Thoracic aorta (tissue), 2 donors: ENCODE measurements at places on chromosomes 5 and 9.

DNA sequence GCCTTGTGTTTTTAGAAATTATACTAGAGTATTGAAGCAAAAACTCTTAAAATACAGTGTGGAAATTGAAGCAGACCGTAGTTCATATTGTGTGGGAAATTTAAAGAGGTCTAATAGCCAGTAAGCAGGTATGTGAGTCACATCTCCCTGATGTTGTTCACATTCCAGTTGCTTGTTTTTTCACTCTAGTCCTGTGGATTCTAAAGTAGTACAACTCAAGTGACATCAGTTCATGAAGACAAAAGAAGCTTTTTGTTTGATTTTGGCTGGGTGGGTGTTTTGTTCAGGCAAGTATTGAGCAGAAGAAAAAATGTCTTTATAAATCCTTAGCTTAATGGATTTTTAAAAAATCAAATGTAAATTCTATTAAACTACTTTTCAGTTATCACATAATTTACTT lies 216.2 kb downstream of the MAN2A1 start:
- no peak for DNase-seq

DNA sequence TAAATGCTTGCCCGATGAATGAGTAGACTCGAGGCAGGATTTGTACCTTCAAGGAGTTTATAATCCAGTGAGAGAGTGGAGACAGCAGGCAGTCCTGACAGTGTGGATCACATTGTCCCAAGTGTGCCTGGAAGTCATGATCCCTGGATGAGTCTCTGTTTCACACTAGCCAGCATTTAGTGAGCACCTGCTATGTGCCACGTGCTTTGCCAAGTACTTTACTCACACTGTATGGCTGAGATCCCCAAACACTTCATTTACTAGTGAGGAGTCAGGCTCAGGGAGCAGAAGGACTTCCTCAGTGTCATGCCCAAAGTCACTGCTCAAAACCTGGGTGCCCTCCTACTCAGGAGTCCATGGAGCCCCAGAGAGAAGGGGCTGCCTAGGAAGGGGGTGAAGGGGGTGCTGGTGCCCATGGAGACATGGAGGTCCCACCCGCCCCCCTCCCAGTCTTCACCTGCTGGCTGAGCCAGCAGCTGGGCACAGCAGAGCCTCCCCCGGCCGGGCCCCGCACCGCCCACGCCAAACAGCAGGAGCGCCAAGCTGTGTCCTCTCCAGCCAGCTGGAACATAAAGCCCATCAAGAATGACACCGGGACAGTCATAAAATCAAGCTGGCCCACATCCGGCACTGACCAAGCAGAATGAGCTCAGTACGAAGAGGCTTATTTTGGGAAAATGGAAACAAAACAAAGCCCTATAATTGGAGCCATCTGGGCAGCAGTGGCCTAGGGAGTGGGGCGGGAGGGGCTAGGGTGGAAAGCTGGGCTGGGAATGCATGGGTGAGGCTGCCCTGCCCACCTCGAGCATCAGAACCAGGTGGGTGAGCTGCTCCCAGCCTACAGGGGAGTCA lies 10.6 kb downstream of the LAMC3 start:
- no peak for DNase-seq

DNA sequence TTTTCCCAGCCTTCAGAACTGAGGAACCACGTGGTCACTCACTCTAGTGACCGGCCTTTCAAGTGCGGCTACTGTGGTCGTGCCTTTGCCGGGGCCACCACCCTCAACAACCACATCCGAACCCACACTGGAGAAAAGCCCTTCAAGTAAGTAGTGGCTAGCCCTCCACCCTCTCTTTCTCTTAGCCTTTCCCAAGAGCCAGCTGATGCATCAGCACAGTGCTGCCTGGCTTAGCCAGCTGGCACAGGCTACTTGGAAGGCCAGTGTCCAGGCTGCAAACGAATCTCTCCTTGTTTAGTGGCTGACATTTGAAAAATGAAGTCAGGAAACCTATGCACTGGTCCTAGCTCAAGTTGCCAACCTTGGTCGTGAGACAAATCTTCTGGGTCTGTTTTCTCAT lies 91.1 kb downstream of the PRDM6 start:
- peak; percentile 25 for DNase-seq

DNA sequence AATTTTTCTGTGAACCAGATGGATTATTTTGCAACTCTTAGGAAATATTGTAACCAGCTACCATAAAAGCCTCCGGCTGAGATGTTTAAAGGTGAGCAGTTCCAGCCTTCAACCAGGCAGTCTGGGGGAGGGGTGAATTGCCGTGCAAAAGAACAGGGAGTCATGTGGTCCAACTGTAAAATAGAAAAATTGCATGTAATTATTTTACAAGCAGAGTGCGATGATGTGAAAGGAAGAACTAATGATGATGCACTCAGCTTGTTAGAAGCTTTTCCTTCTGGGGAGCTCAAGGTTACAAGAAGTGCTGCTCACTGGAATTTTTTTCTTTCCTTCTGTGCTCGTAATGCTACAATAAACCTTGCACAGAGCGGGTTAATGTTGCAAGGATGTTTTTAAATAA lies 188.7 kb upstream of the ITGA1 start:
- no peak for DNase-seq

GRCh38 chr5:164972973-164973372 lies 1467.6 kb downstream of the MAT2B start:
- DNase-seq, result no peak

- DNase-seq, result no peak
These were observed 475.5 kb downstream of the SPATA31A7 start for GRCh38 chr9:61665330-61665751.

DNA sequence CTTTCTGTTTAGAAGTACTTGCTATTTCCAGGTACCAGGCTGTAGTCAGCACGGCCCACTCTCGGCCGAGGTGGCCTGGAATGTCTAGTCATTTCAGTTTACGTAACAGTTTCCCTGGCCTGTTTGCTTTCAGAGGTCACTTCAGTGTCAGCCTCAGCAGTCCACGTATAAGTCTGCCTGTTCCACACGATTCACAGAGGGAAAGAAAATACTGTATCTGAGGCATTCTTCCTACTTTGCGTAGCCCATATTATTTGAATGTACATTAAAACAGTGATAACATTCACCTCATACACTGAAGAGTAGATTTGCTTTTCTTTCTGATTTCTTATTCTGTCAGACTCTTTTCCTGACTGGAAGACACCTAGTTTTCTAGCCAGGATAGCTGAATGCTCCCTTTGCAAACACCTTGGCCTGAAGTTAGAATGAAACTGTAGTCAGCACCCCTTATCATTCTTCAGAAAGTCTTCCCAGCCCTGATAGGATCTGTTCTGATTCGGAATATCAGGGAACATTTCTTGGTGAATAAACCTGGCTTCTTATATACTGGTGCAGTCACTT lies 140.9 kb downstream of the AOPEP start:
- peak; percentile 33 for DNase-seq

- DNase-seq, result no peak
These were observed 38.8 kb downstream of the BARX1 start for GRCh38 chr9:93916358-93916757.

DNA sequence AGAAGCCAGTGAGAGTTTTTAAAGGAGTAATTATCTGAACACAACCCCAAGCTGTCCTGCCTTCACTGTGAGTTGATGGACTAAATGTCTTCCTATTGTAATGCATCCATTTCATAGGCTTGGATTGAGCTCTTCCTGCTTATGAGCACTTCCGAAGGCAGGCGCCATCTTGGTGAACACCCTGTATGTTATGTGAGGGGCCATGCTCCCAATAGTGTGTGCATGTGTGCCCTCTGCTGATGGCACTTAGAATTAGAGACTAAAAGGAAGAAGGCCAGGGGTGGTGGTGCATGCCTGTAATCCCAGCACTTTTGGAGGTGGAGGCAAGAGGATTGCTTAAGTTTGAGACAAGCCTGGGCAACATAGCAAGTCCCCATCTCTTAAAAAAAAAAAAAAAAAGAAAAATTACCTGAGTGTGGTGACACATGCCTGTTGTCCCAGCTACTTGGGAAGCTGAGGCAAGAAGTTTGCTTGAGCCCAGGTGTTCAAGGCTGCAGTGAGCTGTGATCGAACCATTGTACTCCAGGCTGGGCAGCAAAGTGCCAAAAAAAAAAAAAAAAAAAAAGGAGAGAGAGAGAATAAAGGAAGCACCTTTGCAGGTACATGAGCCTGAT lies 65.0 kb downstream of the C9orf152 start:
- DNase-seq, result no peak

DNA sequence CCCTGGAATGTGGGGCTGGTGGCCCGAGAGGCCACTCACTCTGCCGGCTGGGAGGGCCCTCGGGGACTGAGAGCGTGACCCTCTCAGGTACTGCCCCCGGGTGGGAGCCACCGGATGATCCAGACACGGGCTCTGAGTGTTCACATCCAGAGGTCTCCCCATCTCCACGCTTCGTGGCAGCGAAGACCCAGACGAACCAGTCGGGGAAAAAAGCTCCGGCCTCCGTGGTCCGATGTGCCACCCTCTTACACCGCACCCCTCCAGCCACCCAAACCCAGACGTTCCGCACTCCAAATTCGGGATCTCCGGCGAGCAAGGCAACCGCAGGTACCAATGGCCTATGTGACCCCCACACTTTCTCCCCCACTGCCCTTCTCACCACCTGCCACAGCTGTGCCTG lies 49.5 kb downstream of the AMBP start:
- DNase-seq, result no peak

DNA sequence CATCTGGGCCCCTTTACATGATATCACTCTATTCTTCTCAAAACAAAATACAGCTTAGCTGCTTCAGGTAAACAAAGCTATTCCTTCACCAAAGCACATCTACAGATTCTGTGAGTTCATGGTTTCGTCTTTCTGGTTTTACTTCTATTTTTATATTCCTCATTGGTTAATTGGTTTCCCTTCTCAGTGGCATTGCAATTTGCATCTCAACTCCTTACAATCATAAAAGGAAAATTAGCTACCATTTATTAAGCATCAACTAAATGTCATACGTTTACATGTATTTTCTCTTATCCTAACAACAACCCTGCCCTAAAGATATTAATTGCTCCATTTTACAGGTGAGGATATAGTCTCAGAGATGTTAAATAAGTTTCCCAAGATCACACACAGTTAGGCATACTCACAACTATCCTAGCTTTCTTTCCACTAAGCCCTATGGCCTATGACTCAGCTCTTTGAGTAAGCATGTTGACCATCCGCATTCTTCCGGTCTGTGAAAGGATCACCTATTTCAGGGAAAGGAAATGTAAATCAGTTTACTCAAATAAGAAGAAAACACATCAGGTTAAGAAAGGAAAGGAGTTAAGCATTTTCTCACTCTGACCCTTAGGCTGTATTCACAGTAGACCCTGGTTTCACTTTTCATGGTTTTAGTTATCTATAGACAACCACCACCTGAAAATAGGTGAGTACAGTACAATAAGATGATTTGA lies 146.1 kb downstream of the CAAP1 start:
- no peak for DNase-seq

- DNase-seq, result no peak
These were observed 414.5 kb downstream of the ACTL7B start for GRCh38 chr9:108441251-108441650.

DNA sequence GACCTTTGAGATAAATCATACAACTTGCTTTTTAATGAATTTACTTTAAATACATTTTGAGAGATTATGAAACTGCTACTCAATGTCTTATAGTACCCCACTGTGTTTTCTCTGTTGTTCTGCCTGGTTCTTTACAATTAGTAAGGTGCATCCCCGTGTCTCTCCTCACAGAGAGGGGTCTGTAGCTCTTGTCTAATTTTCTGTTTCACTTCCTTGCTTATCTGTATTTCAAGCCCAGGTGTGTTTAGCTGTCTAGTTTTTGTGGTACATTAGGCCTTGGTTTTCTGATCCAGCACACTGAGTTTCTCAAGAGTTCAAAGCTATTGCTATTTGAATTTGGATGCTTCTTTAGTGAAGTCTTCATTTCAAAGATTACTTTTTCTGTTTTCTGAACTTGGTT lies 105.1 kb downstream of the MAST4 start:
- no peak for DNase-seq

- DNase-seq, result no peak
These were observed 32.1 kb upstream of the RASGRF2 start for GRCh38 chr5:80928073-80928472.

- no peak for DNase-seq
These were observed 729.8 kb downstream of the PRELID2 start for GRCh38 chr5:145105384-145105783.

DNA sequence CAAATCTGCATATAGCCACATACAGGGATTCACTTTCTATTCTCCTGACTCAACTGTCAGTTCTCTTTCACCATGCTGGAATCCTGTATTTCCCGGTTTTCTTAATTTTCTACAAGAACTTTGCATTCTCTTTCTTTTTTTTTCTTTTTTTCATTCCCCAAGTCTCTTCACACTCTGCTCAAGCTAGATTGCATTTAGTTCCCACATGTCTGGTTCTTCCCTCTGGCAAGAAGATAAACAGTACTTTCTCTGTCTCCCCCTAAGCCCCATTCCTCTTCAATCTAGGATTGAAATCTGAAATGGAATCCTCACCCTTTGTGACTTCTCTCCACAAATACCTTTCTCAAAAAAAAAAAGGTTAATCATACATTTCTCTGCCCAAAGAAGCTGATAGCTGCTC lies 64.2 kb upstream of the SLC12A2 start:
- DNase-seq, result no peak

DNA sequence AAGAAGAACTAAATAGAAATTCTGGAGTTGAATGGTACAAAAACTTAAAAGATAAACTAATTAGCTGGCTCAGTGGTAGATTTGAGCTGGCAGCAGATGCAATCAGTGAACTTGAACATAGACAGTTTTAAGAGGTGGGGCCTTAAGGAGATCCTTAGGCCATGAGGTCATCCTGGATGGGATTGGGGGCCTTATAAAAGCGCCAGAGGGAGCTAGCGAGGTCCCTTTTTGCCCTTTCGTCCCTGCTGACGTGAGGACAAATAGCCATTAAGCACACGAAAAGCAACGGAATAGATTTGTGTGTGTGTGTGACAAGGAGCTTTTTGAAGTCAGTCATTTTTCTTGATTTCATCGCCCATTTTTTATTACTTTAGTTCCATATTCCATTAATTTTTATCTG lies 83.3 kb downstream of the ZNF354C start:
- no peak for DNase-seq

- DNase-seq, result no peak
These were observed 20.1 kb upstream of the SLC36A1 start for GRCh38 chr5:151427258-151427657.

GRCh38 chr9:19564396-19565061 lies 155.7 kb downstream of the ACER2 start:
- DNase-seq, result no peak

- no peak for DNase-seq
These were observed 23.9 kb downstream of the SRP19 start for GRCh38 chr5:112885001-112885400.

- DNase-seq, result no peak
These were observed 32.5 kb downstream of the FAM240B start for GRCh38 chr9:38687389-38687842.

GRCh38 chr5:159227452-159227851 lies 18.1 kb upstream of the RNF145 start:
- DNase-seq, result no peak

- no peak for DNase-seq
These were observed 185.1 kb upstream of the DMAC1 start for GRCh38 chr9:7984692-7985091.

GRCh38 chr5:172235827-172236736 lies 42.1 kb downstream of the EFCAB9 start:
- no peak for DNase-seq
